T-cell (primary cell): ENCODE measurements at places on chromosomes 5 and 9. TPM values are rescaled to one million over a fixed set of nuclear protein-coding genes. Genes with fewer than 3 reads are reported as not detected.

- peak; percentile 91 for DNase-seq
Measured at GRCh38 chr5:77775790-77776553, at the start of gene TBCA. TSS of gene TBCA (minus strand) at chr5:77776339. CDS start at chr5:77776257, 82 bp downstream.

Gene CCDC192
- not detected for total RNA-seq

DNA sequence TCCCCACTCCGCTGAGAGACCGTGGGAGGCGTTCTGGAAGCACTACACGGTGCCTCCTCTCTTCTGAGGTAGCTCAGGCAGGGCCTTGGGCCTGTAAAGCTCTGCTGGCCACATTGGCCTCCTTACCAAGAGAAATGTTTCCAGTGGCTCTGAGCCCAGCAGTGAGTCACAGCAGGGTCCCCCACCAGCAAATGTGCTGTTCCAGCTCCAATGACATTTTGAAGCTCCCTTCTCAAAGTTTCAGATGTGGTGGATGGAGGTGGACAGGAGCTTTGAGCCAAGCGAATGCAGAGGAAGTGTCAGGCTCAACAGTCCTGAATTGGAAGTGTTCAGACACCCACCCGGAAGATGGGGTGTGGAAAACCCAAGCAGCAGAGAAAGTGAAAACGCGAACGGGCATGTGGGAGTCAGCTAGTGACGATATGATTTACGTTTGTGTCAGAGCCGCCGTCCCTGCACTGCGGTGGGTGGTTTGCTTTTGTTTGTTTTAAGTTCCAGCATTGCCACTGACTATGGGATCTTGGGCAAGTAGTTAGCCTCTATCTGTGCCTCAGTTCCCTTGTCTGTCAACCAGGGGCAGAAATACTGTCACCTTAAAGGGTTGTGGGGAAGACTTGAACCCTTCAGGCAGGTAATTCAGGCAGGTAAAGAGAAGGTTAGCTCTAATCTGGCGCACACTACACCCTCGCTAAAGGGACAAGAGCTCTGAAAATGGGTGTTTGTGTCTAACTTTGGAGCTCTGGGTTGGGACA is 38.2 kb downstream of the C5orf15 start:
- peak; percentile 52 for DNase-seq

DNA sequence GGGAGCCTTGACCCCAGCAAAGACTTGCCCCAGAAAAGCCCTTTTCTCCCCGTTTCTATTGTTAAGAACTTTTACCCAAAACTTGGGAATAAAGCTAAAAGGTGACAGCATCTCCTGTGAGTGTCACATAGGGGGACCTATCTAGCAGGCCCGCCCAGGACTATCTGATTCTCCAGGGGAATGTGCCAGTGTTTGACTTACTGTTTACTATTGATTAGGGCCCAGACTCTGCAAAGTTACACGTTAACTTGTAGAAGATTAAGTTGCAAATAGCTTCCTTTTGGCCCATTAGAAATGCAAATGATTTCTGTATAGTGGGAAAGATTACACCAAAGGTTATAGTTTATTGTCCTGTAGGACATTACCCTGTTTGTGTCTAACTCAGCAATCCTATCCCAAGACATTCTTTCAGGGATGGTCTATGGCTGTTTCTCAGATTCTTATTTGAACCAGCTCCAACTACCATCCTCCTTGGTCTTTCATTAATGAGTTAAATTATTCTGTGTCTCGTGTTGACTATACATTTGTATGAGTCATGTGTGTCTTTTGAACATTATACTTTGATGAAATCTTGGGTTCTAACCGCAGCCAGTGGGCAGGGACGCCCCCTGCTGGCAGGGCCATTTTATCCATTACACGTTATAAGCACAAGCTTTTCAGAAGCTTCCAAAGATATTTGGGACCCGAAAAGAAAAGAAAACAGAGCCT is 60.7 kb downstream of the HRH2 start:
- DNase-seq: peak; percentile 20

GRCh38 chr5:138468133-138468965 is 3.1 kb downstream of the EGR1 start:
- DNase-seq: no peak

DNA sequence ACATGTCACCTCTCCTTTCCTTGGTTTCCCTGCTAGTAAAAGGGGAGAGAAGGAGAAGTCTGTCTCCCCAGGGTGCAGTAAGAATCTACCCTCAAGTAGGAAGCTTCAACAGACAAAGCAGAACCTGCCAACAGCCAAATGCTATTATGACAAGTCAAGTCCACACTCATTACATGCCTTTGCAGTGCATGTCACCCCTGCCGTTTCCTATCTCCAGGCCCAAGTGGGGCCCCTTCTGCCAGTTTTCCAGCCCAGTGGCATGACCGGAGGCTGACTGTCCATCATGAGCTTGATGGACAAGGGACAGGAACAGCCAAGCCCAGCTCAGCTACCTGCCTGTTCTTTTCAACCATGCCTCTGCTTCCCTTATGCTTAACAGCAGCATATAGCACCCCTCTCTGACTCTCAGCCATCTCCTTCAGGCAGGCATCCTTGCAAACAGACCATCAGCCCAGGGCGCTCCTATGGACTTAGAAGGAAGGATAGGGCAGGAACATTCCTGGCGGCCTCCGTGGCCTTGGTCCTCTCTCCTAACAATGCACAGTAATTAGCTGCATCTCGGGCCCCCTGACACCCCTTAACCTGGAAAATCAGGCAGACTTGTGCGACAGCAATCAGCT is 107.2 kb upstream of the RAD23B start:
- no peak for DNase-seq

DNA sequence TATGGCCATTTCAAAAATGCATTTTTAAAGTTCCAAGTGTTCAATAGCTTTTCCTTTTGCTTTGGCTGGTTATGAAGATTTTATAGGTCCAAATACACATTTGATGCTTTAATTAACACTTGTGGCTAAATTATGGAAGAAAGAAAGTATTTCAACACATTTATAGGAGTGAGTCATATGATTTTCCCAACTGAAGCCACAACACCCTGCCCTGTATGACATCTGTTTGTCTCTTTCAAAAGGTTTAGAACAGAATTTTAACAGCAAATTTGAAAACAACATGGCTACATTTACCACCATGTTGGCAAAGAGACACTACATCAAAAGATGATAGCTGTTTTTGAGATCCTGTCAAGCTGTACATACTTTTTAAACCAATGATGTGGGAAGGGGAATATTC is 99.4 kb downstream of the TMEM174 start:
- no peak for DNase-seq

GRCh38 chr9:17082343-17083064 is 52.3 kb upstream of the CNTLN start:
- DNase-seq: no peak

GRCh38 chr5:32542216-32543059 is 42.9 kb upstream of the SUB1 start:
- DNase-seq: peak; percentile 31

Gene ACER2
- 1.9 TPM for total RNA-seq

- DNase-seq: no peak
Measured at GRCh38 chr5:14869668-14870164, 1.9 kb downstream of the ANKH start.

Gene OTULINL
- 30.0 TPM for total RNA-seq

GRCh38 chr9:15404171-15404570 is 18.5 kb upstream of the SNAPC3 start:
- DNase-seq: no peak

Gene RPL7A
- total RNA-seq: 2,669 TPM

GRCh38 chr5:5387777-5388176 is 34.7 kb upstream of the ICE1 start:
- no peak for DNase-seq

Gene ANGPTL2
- total RNA-seq: 0.13 TPM

GRCh38 chr5:9625286-9625685 is 4.9 kb downstream of the TAS2R1 start:
- no peak for DNase-seq

Gene SPATA6L
- total RNA-seq: 3.3 TPM

GRCh38 chr5:144659634-144660227 is 489.1 kb downstream of the KCTD16 start:
- DNase-seq: no peak

- DNase-seq: no peak
Measured at GRCh38 chr9:4090491-4090890, 209.4 kb downstream of the GLIS3 start.

DNA sequence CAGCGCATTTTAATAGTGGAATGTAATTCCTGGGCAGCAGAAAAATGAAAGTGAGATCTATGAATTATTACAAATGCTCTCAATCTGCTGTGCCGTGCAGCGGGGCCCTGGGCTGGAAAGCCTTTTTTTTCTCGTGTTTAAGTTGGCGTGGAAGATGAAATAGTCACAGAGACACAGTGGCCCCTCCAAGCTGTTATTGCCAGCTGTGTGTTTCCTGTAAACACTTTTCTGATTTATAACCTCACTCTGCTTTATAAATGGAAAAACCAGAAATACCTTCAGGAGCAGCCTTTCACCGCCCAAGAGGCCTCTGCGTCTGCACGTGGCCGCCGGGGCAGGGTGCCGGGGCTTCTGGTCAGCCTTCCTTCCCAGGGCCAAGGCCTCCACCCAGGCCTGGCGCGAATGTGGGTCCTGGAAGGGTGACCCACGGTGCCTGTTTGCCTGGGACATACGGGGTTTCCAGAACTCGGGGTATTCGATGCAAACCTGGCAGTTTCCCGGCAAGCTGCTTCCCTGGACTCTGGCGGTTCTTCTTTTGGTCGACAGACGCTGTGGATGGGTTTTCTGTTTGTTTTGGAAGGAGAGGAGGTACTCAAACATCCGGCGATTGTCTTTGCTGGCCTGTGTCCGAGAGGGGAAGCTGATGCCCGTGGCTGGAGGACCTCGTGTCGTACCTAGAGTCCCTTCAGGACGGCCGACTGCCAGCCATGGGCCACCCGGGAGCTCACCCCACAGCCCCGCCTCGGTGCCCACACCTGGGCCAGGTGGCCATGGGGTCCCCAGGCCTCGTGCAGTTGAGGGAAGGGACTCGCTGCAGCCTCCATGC is 256.7 kb downstream of the PARP8 start:
- no peak for DNase-seq

Gene SLC6A19
- not detected for total RNA-seq

DNA sequence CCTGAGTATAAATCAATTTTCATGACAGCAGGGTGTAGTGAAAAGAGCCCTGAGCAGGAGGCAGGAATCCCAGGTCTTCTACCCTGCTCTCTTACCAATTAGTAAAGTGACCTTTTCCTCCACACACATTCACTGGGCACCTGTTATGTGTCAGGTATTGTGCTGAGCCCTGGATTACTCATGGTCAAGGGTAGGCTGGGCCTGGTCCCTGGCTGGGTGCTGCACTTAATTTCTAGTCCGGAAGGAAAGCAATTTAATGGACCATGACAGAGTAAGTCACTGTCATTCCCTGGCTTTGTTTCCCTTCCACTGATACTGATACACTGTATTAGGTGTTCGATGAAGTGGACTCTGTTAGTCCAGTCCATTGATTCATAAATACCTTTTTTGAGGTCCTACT is 29.1 kb upstream of the BRINP1 start:
- no peak for DNase-seq

DNA sequence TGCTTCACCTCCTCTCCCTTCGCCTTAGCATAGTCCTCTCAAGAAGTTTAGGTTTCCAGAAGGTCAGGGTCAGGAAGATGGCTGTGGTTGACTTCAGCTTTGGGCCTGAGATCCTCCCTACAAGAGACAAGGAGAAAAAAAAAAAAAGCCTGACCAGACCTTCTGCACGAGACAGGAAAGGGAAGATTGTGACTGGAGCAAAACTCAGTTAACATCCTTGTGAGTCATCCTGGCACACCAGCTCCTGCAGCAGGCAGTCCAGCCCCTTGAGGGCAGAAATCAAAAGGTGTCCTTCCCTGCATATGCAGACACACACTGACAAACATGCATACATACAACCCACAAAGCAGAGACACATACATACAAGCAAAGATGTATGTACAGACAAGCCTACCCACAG is 18.0 kb upstream of the ENHO start:
- no peak for DNase-seq

- no peak for DNase-seq
Measured at GRCh38 chr9:103702572-103702971, 391.5 kb upstream of the SMC2 start.

DNA sequence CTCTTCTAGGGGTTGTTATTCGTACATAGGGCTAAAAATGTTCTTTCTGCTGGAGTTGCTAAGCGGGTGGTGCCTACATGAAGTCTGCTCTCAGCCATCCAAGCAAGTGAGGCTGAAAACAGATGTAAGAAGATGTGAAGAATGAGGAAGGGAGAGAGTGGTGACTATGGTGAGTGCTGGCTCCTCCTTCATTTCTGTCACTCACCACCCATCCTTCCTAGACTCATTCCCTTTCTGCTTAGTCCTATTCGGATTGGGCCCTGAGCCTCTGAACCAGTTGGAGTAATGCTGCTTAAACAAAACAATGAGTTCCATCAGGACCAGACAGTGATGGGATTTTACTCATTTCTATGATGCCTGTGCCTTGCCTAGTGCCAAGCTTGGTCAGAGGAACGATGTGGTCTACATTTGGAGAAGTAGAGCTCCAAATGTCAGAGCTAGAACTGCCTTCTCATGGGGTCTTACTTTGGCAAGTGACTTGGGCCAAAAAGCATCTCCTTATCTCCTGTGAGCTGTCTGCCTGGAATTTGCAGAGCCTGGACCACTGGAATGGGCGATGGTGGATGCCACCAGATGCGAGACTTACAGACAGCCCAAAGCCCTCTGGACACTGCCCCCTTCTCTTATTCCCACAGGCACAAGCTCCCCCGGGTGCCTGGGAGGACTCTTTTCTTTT is 192.9 kb downstream of the FBXL7 start:
- DNase-seq: no peak

- no peak for DNase-seq
Measured at GRCh38 chr9:107222020-107222522, 61.0 kb upstream of the RAD23B start.

- no peak for DNase-seq
Measured at GRCh38 chr5:107576155-107576554, 94.6 kb downstream of the EFNA5 start.

DNA sequence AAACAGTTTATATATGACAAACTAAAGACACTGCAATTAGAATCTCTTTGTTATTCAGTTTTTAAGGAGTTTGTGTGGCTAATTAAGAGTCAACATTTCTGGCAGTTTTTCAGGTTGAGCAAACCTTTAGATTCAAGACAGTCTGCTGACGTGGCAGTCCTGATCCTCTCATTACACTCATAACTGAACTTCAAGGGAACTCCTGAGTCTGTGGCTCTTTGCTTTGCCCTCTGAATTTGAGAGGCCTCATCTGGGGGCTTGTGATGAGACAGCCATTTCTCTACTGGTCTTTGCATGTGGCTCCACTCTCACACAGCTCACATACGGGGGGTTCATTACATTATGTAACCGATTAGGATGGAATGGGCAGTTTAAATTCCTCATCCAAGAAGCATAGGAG is 182.9 kb upstream of the MEF2C start:
- no peak for DNase-seq

- no peak for DNase-seq
Measured at GRCh38 chr5:132334812-132335211, 34.7 kb upstream of the SLC22A5 start.

- DNase-seq: no peak
Measured at GRCh38 chr5:16505140-16505891, 39.7 kb upstream of the ZNF622 start.

DNA sequence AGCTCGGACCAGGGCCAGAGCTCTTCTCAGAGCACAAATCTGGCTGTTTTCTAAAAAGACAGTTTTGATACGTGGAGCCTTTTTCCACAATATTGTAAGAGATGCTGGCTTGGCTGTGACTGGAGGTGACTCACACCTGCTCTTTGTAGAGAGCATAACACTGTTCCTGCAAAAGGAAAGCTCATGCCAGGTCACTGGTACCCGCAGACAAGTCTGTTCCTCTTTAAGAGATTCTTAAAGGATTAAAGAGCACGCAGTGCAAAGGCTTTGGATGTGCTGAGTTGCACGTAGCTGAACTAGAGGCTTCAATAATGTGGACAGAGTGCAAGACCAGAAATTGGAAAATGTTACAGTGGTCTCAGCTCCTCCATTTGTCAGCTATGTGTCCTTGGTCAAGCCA is 19.0 kb downstream of the ACTL7B start:
- DNase-seq: no peak

Gene FOXD4L5
- 0.58 TPM for total RNA-seq

Gene SPATA31C1
- not detected for total RNA-seq
